Kasumi-1 (cell line): ENCODE measurements at places on chromosomes 1 and 21.

- no peak for DNase-seq
Measured at GRCh38 chr1:204466416-204467405, 27.9 kb downstream of the PIK3C2B start.

GRCh38 chr1:99573431-99574217 lies 72.3 kb upstream of the PALMD start:
- DNase-seq = no peak

DNA sequence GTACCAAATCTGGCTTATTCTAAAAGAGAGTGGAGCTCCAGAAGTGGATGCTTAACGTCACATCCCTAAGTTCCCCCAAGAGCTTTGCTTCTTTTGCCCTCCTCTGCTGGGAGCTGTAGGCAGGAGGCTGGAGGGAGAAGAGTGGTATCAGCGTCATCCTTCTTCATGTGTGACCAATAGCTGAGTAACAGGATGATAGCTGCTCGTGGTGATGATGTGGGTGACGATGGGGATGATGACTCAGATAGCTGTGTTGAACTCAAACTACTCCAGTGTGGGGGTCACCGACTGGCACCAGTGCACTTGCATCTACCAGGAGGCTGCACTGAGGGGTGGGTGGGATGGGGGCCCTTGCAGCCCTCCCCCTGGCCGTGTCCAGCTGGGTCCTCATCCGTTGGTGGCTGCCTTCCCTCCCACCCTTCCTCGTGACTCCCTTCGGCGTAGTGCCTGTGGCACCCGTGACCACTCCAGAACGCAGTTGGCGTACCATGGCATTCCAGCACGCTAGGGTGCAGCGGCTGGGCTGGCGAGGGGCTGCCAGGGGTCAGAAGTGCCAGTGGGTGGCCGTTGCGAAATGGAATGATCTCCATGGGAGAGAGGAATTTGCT lies 1.1 kb downstream of the IGFN1 start:
- DNase-seq = no peak

DNA sequence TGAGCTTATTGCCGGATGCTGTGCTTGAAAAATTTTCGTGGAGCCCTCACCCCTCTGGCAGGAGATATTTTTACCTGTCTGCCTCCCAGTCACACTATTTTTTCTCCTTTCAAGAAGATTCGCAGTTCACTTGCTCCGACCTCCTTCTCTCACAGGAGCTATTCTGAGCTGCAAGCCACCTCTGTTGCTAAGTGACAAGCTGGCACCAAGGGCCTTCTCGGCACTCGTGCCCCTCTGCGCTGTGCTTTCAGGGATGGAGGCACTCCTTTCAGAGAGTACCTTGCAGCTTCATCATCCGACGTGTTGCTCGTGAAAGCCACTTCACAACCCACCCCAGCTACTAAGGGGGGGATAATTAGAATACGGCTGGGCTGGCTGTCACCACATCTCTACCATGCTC lies 11.6 kb downstream of the SLC6A17 start:
- no peak for DNase-seq

- DNase-seq = no peak
Measured at GRCh38 chr1:228158151-228159007, 7.2 kb upstream of the IBA57 start.

DNA sequence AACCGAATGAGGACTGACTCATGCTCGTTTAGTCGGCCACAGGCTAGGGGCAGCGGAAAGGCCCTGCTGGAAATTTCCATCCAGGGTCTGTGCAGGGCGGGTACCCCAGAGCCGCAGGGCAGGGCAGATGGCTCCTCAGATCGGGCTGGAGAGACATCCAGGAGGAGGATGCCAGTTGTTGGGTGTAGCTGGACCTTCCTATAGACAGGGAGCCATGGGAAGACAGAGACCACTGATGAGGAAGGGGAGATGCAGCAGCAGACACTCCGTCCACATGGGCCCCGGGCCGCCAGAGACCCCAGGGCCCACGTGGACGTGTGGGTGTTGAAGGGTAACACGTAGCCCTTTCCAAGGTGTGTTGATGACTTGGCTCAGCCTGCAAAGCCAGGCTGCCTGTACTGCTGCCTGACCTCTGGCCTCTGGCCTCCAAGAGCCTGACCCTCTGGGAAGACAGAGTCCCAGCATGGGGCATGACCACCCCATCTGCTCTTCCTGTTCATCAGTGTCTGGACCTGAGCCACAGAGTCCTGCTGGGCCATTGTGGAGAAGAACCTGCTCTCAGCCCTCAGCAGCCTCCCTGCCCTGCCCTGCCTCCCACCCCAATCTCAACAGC lies 4.8 kb downstream of the GNG4 start:
- no peak for DNase-seq

DNA sequence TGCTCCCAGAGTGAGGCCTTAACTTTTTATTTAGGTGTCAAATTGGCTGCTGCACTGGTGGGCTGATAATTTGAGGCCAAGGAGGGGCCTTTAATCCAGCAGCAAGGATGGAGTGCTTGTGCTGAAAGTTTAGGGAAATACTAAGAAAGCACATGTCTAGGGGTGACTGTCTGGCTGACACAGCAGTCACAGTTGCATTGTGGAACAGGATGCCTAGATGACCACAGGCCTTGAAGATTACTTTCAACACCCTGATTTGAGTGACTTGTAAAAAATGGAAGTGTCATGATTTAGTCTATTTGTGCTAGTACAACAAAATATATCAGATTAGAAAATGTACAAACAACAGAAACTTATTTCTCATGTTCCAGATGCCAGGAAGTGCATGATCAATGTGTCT lies 57.7 kb downstream of the ZNF697 start:
- no peak for DNase-seq

- no peak for DNase-seq
Measured at GRCh38 chr1:18536915-18537314, 56.2 kb downstream of the KLHDC7A start.

DNA sequence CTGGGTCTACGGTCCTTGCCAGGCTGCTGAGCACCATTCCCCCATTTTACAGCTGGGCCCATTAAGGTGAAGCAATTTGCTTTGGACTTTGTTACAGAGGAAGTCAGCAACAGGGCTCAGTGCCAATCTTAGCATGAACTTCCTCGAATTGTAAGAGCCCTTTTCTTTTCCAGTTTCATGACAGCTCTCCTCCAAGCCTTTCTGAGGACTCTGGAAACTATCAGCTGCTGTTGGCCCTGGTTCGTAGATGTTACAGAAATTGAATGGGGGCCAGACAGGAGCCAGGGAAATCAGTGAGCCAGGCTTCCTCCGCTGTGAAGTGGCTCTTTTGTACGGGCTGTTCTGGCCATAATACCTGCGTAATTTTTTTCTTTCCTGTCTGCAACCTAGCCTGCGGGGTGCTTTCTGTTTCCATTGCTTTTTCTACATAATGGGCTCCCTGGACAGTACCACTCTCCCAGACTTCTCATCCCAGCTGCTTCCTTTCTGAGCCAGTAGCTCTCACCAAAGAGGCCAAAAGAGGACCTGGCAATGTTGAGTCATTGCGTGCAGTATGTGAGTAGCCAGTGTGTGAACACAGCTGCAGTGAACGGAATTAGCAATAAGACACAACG lies 386.3 kb downstream of the DISC1 start:
- DNase-seq = peak; percentile 29

DNA sequence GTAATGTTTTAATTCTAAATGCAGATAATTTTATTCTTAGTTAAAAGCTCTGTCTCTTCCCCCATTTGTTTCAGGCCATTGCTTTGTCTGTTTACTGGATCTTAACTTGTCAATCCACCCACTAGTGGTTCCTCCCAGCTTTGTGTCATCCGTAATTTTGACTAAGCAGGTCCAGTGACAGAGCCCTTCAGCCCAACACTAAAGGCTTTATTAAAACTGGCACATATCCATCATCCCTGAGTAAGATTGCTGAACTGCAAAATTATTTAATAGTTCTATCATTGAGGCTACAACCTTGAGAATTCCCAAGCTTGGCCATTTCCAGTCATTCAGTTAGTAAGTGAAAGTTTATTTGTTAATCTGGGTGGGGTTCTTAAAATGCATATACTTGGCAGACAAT lies 96.7 kb downstream of the NGF start:
- no peak for DNase-seq

GRCh38 chr1:180192172-180192571 lies 37.5 kb downstream of the QSOX1 start:
- DNase-seq = peak; percentile 22

GRCh38 chr1:155801149-155801548 lies 55.9 kb downstream of the GON4L start:
- no peak for DNase-seq

DNA sequence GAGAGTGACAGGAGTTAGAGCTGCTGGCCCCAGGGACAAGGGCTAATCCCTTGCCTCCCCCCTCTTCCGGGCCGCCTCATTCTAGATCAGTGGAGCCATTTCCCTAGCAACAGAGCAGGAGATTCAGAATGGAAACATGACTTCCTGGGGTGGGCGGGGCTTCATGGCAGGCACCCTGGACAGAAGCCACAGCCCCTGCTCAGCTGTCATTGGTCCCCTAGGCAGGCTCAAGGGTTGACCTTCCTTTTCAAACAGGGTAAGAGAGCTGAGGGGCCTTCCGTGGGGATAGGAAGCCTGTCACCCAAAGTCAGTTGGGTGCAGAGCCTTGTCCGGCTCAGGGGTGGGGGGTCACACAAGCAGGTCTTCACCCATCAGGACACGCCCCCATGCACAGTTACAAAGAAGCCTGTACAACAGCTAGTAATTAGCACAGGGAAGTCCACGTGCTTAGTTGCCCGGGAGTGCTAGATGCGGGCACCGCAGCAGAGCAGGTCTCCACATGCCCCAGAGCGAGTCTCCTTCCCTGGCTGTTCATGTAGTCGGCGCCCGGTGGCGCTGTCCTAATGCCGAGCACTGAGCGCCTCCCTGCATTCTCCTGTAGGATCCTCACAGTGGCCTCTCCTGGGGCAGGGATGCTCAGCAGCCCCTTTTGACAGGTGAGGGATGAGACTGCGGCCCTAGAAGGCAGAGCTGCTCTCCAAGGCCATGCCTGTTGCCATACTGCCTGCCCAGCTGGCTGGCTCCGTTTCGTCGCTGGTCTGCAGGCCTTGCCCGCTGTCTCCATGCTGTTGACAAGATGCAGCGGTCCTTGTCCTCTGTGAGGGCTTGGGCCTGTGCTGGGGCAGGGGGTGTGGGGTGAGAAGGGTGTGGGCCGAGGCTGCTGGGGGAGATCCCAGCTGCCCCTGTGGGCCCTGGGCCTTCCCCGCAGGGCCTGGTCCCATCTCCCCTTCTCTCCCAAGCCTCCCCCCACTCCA lies 5.1 kb downstream of the TMEM201 start:
- DNase-seq = peak; percentile 96

DNA sequence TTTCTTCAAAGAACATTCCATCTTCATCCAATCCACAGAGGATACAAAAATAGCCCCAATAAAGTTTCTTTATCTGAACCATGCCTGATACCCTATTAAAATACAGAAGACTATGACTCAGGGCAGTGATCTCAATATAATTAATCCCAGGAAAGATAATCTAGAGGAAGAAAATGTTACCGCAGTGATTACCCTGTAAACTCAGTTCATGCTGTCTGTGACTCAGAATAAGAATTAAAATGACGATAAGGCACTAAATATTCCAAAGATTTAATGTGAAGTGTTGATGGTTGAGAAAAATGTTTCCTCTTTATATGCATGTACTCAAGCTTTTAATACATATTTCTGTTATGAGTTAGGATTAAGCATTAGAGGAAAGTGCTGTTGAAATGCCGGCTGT lies 88.6 kb upstream of the LYPLAL1 start:
- no peak for DNase-seq

GRCh38 chr1:18716112-18716784 lies 85.6 kb downstream of the PAX7 start:
- DNase-seq = no peak

DNA sequence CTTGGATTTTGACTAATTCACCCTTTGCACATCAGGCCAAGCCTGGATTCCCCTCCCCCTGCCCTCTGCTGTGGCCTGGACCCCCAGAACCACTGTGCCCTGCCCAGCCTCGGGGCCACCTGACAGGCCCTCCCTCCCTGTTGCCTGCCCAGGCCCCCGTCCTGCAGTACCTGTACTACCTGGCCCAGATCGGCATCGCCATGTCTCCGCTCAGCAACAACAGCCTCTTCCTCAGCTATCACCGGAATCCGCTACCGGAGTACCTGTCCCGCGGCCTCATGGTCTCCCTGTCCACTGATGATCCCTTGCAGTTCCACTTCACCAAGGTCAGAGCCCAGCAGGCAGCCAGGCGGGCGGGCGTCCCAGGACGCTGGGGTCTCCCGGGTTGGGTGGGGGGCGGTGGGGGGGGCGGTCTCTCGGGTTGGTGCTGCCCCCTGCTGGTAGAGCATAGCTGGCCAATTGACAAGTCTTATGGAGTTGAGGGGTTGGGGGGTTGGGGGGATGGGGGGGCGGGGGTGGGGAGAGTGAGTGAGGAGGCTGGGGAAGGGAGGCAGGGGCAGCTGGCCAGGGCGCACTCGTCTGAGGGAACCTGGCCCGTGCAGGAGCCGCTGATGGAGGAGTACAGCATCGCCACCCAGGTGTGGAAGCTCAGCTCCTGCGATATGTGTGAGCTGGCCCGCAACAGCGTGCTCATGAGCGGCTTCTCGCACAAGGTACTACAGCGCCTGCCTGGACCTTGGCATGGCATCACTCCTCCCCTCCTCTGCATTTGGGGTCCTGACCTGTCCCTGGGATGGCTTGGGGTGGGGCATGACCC lies 10.7 kb downstream of the AMPD2 start:
- no peak for DNase-seq

DNA sequence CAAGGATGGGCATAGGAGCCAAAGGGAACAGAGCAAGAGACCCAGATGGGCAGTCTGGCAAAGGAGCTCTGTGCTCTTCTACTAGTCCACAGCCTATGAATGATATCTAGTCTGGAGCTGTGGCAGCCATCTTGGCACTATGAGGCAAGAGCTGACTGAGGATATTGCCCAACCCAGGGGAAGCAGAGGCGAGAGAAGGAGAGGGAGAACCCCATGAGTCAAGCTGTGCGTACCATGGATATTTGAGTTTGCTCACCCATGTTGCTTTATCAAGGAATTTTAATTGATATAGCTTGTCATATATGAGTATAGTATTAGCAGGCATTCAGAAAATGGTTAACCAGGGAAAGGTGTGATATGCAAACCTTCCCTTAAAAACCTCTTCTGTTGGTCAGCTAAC lies 420.9 kb downstream of the PRDM2 start:
- no peak for DNase-seq

DNA sequence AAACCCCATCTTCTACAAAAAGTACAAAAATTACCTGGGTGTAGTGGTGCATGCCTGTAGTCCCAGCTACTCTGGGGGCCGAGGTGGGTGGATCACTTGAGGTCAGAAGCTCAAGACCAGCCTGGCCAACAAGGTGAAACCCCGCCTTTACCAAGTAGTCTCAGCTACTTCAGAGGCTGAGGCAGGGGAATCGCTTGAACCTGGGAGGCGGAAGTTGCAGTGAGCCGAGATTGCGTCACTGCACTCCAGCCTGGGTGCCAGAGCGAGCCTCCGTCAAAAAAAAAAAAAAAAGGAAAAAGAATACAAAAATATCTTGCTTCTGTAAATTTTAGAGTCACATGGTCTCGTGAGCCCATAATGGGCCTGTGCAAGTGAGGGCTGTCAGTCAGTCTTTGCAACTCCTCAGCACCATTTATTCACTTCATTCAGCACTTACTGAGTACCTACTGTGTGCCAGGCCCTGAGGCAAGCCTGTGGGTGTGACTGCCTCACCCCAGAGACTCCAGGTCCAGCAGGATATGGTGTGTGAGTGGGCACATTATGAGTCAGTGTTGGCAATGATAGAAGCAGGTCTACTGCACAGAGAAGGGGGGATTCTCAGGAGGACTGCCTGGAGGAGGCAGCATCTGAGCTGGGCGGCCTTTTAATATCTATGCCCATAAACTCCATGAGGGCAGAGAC lies 46.8 kb upstream of the TARDBP start:
- peak; percentile 31 for DNase-seq
